RPMI7951 (cell line): ENCODE measurements at places on chromosomes 5 and 9. TPM values are rescaled to one million over a fixed set of nuclear protein-coding genes. Genes with fewer than 3 reads are reported as not detected.

The SPAG8 gene
- 1.7 and 1.8 TPM in 2 replicates for total RNA-seq

The PFN3 gene
- not detected in 2 replicates for total RNA-seq

The SPIN1 gene
- total RNA-seq, result 63.5 and 75.9 TPM in 2 replicates

The DDX4 gene
- not detected in 2 replicates for total RNA-seq

- DNase-seq, result no peak
Observed at GRCh38 chr5:128572051-128572929, 34.2 kb upstream of the FBN2 start.

DNA sequence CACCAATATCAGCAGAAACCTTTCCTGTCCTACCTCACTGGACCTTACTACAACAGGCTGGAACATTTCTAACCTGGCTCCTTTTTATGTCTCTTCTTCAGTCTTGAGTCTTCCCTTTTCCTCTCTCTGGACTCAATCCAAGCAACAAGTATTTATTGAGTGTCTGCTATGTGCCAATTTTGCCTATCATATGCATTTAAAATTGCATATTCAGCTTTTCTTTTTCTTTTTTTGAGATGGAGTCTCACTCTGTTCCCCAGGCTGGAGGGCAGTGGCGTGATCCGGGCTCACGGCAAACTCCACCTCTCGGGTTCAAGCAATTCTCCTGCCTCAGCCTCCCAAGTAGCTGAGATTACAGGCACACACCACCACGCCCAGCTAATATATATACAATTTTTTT, 65.8 kb downstream of the MEIKIN start:
- DNase-seq, result no peak

GRCh38 chr9:84592918-84593317, 76.6 kb upstream of the NTRK2 start:
- DNase-seq, result no peak

- DNase-seq, result no peak
Observed at GRCh38 chr5:78886341-78887230, 98.5 kb downstream of the ARSB start.

- peak; percentile 95 for DNase-seq
Observed at GRCh38 chr5:175654807-175655206, 3.1 kb upstream of the HRH2 start.

- no peak for DNase-seq
Observed at GRCh38 chr9:114169029-114169951, 14.0 kb downstream of the COL27A1 start.
